Stimulated activated CD4-positive, alpha-beta T cell treated with anti-CD3 and anti-CD28 coated beads, Interleukin-15, amount 100 ng/mL, for 24 hours (primary cell): ENCODE measurements at places on chromosomes 1 and 21.

- no peak for DNase-seq
Observed at GRCh38 chr1:208852911-208853310, 608.7 kb upstream of the PLXNA2 start.

DNA sequence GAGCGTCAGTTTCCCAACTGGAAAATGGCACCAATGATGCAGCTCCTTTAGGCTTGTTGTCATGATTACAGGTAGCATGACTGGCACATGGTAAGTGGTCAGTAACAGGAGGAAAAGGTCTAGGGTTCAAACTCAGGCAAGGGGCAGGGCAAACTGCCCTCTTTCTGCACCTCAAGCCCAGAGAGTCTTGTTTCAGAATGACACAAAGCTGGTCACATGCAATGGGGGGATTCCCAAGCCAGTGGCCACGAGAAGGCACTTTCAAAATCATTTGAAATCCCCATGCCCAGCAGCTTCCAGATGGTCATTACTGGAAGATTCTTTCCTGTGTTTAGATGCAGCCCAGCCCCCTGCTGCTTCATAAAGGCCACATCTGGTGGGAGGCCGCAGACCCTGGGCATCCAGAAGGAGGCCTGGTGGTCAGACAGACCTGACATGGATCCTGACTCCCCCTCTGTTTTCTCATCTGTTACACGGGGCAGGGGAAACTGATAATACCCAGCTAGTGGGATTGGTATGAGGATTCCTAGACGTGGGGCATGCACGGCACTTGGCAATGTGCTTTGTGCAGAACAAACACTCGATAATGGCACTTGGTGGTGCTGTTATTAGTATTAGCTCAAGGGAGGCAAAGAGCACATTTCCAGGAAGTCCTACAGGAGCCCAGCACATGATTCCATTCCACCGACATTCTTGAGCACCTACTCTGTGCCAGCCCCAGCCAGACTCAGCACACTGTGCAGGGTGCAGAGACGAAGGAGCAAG, 6.9 kb upstream of the PLA2G2D start:
- DNase-seq = no peak

GRCh38 chr1:36871146-36871971, 163.0 kb downstream of the GRIK3 start:
- DNase-seq = no peak

DNA sequence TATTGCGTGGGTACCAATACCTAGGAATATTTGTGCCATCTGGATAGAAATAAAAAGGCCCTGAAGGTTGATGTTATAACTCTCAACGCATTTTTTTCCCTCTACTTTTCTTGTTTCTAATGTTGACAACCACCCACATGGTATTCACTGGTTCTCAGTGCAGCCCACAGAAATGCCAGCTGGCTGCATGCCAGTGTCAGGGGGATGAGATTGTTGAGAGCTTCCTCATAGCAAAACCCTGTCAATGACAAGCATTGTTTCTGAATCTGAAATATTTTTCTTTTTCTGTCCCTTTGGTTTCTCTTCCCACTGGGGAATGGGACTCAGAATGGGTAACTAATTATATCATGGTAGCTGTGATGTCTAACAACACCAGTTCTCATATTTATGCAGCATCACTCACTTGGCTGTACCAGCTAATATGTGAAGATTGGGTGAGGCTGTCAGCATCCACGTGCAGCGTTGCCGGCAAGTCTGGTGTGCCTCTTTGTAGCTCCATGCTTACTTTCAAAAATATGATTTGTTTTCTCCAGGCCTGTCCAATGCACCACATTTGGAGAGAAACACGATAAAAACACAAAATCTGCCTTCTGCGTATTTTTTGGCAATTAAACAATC, 284.6 kb downstream of the PTBP2 start:
- no peak for DNase-seq

DNA sequence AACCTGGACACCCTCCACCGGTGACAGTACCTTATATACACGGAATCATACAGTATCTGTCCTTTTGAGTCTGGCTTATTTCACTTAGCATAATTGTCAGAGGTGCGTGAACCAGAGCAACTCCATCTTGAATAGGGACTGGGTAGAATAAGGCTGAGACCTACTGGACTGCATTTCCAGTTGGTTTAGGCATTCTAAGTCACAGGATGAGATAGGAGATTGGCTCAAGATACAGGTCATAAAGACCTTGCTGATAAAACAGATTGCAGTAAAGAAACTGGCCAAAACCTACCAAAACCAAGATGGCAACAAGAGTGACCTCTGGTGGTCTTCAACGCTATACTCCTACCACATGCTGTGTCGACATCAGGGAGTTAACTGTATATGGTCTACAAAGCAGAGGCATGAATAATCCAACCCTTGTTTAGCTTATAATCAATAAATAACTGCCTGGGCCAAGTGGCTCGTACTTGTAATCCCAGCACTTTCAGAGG, 1.4 kb upstream of the FDPS start:
- DNase-seq = no peak

DNA sequence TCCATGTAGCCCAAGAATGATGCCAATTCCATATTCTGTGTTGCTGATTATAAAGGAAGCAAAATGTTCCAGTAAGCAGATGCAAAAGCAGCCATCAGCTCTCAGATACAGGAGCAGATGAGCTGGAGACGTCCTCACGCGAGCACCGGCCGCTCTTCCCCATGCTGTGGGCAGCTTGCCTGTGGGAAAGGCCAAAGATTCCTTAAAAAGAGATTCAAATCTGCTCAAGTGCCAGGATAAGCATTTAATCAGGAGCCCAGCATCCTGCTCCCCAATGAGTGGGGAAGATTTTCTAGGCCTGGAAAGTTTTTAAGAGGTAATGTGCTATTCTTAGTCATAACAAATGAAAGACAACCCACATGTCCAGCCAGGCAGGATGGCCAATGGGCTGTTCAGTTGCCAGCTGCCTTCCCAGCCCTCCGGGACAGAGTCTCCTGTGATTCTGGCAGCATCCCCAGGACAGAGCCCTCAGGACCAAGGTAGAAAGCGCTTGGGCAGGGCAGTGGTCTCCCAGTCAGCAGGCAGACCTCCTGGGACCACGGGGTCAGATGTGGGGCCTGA, 108.2 kb upstream of the TMPRSS2 start:
- DNase-seq = no peak

GRCh38 chr1:230139741-230140140, 72.7 kb downstream of the GALNT2 start:
- DNase-seq = no peak

GRCh38 chr1:213374369-213374768, 323.3 kb downstream of the RPS6KC1 start:
- DNase-seq = peak; percentile 76

DNA sequence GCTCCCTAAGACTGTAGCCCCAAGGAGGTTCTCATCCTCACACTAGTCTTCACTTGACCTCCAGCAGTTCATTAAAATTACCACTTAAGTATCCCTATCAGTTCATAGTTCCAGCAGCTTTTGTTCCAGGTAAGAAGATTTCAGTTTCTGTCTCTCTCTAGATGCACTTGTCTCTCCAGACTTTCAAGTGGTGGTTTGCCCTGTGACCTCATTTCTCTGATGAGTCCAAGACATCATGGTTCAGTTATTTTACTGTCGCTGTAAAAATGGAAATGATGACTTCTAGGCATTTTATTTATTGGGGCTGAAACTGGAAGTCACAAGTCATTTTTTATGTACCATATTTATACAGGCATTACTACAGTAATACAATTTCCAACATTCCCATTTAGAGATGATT, 17.9 kb upstream of the RGS18 start:
- DNase-seq = no peak

GRCh38 chr1:74674278-74675048, 871 bp upstream of the ERICH3 start:
- no peak for DNase-seq

- no peak for DNase-seq
Observed at GRCh38 chr1:66757722-66758240, 5.5 kb downstream of the DYNLT5 start.

GRCh38 chr1:167330601-167331293, 110.1 kb downstream of the POU2F1 start:
- no peak for DNase-seq

DNA sequence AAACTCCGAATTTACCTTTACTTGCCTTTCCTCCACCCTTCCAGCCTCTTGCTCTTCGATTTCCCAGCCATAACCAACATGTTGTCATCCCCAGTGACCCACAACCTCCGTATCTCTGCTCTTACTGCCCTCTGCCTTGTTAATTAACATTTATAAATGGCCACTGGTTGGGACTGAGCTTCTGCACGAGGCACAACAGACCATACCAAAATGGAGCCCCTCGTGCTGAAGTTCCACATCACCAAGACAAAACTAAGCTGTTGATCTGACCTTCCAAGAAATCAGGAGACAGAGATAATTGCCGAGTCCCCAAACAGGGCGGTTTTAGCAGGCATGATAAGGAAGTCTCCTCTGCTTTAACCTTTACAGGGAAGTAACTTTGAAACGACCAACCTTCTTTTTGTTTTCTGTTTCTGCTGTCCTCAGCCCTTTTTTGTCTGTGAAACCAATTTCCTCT, 71.9 kb downstream of the NMNAT2 start:
- DNase-seq = no peak

DNA sequence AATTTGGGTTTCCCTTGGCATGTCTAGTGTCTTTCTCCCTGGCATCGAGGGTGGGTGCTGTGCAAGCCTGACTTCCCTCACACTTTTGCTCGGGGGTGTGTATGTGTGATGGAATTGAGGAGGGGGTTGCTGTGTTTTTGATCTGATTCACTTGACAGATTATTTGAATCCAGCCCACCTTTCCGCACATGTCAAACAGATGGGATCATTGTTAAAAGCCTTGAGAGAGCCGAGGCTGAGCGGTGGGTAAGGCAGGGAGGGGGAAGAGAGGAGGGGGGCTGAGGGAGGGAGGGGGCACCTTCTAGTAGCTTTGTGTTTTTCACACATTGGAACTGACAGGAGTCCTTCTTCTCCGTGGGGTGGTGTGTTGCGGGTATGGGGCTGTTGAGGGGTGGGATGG, 90.0 kb downstream of the PAPPA2 start:
- DNase-seq = no peak

- no peak for DNase-seq
Observed at GRCh38 chr21:41667136-41667535, 99.7 kb downstream of the RIPK4 start.

DNA sequence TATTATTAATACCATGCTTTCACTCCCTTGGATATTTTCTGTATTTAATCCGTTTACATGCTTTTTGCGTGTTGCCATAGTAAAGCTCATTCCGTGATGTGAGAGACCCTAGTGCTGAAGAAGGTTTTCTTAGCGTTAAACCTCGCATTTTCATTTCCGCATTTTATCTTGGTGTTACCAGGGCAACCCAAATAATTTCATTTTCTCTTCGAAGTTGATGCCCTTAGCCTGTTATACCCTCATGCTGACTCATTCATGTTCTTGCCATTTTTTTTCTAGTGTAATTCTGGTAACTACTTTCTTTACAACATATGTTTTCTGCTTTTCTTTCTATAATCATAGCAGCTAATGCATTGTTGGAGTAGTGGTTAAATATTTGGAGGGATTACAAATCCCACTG, 37.2 kb downstream of the LRRC8C start:
- DNase-seq = no peak

GRCh38 chr1:28104866-28105467, 16.6 kb upstream of the EYA3 start:
- DNase-seq = no peak

DNA sequence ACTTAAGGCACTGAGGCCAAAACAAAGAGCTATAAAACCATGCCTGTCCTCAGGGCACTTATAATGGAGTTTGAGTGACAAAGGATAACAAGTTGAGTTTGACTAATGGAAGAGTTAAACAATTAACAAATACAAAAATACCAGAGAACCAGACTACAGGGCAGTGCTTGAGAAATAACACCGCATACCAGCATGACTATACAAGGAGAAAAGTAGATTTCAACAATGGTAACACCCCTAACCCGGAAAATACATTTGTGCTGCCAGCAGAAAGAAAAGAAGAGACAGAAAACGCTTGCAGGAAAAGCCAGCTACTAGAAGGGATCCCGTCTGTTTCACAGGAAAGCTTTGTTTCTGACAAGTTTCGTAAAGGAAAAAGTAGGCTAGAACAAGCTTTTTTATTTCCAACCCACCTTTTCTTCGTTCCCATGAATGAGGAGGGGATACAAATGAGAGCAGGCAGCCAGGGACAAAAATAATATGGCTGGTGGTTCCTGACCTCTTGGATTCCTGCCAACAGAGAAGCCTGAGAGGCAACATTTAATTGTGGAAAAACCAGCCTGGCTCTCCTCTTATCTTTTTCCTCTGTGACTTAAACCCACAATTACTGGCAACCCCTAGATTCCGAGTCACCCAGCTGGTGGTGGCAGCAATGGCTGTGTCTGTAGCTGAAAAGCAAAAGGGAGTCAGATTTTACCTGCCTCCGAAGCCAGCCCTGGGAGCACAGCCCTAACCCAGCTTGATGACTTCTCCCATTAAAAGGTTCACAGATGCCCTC, 56.5 kb downstream of the WLS start:
- DNase-seq = no peak

GRCh38 chr1:37137601-37138000, 103.3 kb upstream of the GRIK3 start:
- DNase-seq = no peak

DNA sequence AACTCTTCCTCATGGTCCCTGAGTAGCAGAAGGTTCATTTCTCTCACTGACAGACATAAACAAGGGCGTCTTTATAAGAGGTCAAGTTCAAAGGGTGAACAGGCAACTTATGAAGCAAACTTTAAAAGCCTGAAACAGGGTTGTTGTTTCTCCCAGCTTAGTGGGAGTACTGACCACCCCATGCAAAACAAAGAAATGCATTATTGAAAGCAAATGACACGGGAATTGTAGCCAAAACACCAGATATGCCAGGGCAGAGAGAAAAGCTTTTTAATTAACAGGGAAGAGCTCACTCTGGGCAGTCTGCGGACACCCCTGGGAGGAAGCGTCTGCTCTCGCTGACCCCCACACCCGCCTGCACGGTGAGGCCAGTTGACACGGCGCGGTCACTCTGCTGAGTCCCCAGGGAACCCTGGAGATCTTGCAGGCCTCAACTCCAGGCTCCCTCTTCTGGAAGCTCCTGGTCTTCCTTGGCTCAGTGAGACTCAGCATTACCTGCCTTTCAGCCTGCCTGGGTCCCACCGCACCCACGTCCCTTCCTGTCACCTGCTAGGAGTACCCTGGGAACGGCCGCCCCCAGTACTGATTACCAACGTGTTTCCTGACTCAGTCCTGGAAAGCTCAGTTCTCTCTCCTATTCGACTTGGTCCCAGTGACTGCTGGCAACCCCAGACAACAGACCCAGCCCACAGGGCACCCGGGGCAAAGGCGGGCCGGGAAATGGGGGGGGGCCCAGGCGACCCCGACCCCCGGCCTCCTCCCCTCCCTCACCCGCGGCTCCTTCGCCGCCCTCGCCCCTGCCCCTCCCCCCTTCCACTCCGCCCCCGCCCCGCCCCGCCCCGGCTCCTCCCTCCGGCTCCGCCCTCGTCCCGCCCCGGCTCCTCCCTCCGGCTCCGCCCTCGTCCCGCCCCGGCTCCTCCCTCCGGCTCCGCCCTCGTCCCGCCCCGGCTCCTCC, 972 bp downstream of the CFAP410 start:
- DNase-seq = peak; percentile 45

DNA sequence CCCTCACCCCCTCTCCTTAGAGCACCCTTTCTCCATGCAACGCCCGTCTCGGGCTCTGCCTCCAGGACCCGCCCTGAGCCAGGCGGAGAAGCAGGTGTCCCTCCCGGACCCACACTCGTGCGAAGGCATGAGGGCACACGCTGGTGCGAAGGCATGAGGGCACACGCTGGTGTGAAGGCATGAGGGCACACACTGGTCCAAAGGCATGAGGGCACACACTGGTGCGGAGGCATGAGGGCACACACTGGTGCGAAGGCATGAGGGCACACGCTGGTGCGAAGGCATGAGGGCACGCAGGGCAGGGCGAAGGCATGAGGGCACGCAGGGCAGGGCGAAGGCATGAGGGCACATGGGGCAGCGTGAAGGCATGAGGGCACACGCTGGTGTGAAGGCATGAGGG, 5.8 kb upstream of the TMEM52 start:
- no peak for DNase-seq
